ENCODE measurements at places on chromosomes 2 and 18. TPM values are rescaled to one million over a fixed set of nuclear protein-coding genes. Genes with fewer than 3 reads are reported as not detected.

GRCh38 chr2:88856409-88857135 is 165.1 kb downstream of the RPIA start:
- DNase-seq, result no peak

DNA sequence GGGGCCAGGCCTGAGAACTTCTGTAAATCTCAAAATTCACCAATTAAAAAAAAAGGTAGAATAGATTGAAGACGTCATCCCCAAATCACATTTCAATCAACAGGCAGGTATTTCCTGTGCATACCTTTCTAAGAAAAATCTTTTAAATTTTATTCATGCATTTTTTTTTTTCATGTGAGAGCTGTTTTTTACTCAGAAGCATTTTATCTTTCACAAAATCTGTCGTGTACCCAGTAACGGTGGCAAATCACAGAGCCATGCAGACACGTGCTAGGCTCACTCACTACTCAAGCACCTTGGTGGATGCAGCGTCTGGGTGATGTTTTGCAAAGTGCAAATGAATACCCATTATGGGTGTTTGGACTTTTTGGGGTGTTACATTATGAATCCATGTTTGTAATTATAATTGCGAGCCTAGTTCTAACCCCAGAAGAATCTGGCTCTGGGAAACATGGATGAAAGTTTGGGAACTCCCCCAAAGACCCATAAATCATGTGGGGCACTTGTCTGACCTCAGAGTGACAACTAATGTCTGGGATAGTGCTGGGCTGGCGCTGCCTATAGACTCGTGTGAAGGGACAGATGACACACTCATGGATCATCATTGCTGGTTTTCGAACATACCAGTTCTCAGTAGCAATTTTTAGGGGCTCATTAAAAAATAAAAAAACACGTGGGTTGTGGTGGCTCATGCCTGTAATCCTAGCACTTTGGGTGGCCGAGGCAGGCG is 335.2 kb downstream of the LPIN1 start:
- no peak for DNase-seq

- no peak for DNase-seq
These were observed 119.6 kb downstream of the MTX2 start for GRCh38 chr2:176388861-176389260.

DNA sequence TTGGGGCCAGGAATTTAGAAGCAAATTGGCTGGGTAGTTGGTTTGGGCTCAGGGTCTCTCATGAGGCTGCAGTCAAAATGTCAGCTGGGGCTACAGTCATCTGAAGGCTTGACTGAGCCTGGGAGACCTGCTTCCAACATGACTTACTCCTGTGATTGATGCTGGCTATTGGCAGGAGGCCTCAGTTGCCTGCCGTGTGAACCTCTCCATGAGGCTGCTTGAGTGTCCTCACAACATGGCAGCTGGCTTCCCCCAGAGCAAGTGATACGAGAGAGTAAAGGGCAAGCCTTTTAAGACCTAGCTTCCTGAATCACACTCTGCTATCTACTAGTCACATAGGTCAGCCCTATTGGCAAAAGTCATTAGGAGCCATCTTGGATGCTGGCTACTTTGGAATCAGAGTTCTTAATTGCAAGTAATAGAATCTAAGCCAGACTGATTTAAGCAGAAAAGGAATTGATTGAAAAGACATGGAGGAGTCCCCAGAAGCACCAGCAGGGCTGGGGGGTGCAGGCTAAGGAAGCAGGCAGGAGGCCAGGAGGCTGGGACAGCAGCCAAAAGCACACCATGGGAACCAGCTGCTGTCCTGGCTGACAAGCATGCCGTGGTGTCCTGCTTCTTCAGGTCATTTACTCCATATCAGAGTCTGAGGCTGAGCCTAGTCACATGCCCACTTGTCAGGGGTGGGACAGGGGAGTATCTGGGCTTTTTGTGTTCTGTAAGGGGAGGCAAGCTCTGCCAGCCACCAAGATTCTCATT is 7.8 kb upstream of the GIGYF2 start:
- DNase-seq, result no peak

GRCh38 chr2:215787025-215787424 is 226.3 kb downstream of the MREG start:
- no peak for DNase-seq

Gene CD8B2
- not detected for total RNA-seq

Gene SCN7A
- 46.1 TPM for total RNA-seq

Gene C2orf81
- total RNA-seq, result 2.9 TPM

Gene HMSD
- total RNA-seq, result not detected

Gene TANK
- total RNA-seq, result 131 TPM

Gene VAMP8
- 1.3 TPM for total RNA-seq
